ENCODE measurements at places on chromosomes 3 and 15.

DNA sequence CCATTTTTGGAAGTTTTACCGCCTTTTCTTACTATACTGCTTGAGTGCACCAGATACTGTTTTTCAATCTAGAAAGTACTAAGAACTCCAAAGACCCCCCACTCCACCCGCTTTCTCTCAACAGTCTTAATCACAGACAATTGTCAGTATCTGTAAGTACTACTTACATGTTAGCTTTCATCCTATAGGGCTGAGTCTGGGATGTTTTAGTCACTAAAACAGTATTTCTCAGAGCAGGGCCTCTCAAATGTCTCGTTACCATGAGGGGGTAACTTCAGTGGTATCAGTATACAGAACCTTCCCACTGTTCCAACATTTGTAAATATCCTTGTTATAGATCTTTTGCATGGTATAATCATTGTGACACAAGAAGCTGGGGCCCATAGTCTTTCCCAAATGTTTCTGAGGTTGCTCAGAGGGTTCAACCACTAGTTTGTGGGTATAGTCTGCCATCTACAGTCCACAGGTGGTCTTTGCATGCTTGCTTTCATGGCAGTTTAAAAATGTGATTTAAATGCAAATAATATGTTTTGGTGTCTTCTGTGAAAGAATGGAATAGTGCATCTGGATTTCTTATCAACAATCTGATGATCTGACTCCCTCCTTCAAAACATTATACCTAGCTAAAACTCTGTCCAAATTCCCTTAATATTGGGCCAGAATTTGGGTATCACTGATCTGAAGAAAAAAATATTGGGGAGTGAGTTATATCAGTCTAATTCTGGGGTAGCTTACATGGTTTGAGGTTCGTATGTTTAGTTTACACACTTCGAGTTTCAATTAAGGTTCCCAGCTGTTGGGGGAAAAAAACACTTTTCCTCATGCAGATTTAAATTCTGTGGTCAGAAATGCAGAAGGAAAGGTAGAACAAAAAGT lies 18.0 kb upstream of the DNAJC13 start:
- no peak for DNase-seq

DNA sequence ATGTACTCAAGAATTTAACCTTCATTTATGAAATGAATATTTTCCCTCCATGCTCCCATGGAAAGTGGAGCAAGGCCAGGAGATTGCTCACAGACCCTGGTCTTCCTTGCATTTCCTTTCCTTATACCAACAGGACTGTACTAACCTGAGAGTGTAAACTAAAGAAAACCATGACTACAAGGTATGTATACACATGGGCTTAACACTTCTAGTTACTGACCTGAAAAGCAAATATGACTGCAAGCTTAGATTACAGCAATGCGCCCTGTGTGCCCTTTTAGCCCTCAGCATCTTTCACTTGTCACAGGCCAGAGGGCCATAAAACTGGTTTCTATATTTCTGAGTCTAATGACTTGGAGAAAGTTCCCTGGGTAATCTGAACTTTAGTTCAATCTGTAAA lies 52.1 kb downstream of the NEK10 start:
- DNase-seq, result no peak

GRCh38 chr3:24905266-24905665 lies 410.6 kb upstream of the THRB start:
- DNase-seq, result no peak

DNA sequence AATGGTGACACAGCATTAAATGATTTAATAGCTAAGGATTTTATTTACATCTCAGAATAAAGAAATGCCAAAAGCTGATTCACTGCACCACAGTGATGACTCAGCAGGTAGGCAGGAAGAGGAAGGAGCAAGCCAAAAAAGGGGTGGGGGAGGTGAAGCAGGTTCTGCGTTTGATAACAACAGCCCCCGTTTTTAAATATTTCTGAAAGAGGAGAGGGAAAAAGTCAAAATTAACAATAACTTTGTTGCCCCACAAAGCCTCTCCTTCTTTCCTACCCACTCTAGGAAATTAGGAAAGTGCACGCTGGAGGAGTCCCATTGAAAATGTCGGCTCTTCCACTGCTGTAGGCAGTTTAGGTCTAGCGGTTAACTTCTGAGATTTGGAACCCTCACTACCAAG lies 9.9 kb upstream of the CCDC54 start:
- no peak for DNase-seq

- DNase-seq, result no peak
Measured at GRCh38 chr15:54305138-54305537, 326.9 kb downstream of the UNC13C start.

DNA sequence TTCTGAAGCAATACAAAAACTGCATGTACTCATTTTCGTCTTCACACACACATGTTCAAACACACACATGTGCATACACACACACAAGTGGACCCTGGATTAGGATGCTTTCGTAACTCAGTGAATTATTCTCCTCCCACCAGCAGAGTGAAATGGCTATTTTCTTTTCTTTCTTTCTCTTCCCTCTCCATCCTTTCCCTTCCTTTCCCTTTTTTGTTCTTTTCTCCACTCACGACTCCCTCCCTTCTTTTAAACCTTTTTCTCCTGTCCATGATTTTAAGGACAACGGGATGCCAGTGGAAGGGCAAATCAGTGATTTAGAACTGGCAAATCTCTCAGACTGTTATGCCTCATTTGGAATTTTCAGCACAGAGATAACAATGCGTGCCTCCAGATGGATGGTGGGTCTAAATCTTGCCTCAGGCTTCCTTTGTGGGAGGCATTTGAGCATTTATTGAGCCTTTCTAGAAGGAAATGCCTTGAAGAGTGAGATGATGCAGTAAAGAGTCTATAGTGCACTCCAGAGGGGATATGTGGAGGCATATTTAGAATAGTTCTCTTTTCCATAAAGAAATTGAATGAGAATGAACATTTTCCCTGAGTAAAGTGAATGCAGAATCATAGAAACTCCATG lies 130.4 kb upstream of the SLC7A14 start:
- DNase-seq, result no peak

DNA sequence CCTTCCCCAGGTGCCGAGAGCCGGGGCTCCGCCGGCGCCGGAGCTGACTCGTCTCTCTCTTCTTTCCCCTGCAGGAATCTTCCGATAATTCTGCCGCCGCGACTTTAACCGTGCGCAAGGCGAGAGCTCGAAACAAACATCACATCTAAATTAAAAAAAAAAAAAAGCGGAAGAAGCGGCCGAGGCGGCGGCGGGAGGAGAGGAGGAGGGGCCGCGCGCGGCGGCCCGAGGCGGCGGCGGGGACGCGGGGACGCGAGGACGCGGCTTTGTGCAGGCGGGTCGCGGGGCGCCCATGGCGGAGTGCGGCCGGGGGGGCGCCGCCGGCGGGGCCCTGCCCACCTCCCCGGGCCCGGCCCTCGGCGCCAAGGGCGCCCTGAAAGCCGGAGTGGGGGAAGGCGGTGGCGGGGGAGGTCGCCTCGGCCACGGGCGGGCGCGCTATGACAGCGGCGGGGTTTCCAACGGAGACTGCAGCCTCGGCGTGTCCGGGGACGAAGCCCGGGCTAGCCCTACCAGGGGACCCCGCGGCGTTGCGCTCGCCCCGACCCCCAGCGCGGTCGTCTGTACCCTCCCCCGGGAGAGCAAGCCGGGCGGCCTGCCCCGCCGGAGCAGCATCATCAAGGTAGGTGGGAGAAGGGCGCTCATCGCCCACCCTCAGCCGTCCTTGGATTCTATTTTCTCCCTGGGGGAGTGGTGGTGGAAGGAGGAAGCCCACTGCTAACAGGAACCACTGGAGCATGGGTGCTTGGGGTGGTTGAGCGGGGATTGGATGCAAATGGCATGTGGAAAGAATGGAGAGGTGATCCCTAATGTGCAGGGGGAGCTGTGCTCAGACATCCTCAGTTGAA lies at the start of gene PLCL2:
PLCL2 (plus strand) TSS at position 208 of the 845 bp plus-strand sequence; CDS start at position 293, 85 bp downstream.
- DNase-seq, result peak; percentile 45

- no peak for DNase-seq
Measured at GRCh38 chr3:8555113-8555661, 53.6 kb downstream of the LMCD1 start.

GRCh38 chr15:91199511-91199910 lies 99.5 kb downstream of the SV2B start:
- DNase-seq, result no peak

- DNase-seq, result no peak
Measured at GRCh38 chr15:31342781-31343626, 16.4 kb downstream of the KLF13 start.

DNA sequence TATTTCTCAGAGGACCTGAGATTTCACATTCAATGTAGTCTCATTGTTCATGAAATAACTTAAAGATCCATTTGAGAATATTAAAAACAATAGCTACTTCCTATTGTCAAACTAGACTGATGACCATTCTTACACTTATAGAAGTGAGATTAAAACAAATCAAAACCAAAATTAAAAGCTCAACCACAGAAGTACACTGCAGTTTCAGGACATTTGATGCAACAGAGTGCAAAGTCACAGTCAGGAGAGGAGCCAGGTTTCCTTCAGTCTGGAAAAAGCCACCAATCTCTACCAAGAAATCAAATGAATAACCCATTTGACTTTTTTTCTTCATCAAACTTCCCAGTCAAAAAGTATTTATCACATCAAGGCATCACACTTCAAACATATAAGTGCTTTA lies 5.5 kb downstream of the CCPG1 start:
- no peak for DNase-seq

- no peak for DNase-seq
Measured at GRCh38 chr3:64216274-64217147, 8.8 kb downstream of the PRICKLE2 start.

- DNase-seq, result no peak
Measured at GRCh38 chr15:100931143-100931890, 12.2 kb downstream of the LRRK1 start.

DNA sequence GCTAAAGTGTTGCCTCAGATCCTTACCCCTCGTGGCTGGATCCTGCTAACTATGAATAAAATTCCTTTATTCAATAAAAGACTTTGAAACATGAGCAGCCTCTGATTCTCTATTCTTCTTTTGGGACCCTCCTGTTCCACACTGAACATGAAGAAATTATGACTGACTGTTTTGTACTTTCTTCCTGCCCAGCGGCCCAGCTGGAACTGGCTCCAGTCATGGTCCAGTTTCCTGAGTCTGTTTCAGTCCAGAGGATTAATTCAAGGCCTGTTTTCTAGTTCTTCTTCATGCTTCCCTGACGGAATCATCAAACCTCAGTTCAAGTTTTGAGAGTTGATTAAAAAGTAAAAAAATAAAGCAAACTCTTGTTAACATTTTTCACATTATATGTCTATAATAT lies 52.6 kb upstream of the CP start:
- DNase-seq, result no peak

DNA sequence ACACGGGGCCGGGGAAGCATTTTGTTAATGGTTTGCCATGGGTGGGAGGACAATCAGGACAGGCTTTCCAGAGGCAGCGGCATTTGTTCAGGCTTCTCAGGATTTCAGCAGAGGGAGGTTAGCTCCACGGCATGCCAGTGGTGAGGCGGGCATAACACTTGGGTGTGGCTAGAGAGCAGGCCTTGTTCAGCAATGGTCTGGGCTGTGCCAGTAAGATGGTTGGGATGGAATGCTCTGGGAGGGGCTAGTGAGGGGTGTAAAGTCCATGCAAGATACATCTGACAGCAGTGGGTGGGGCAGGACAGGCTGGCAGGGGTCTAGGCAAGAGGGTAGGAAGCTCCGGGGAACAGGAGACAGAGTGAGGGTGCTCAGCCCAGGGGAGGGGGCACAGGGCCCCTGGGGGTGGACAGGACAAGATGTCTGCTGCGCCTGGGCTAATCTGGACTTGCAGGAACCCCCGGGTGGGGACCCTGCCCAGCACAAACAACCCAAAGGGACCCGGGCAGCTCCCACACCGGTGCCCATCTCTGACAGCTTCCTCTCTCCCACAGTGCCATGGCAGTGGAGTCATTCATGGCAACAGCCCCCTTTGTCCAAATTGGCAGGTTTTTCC lies 8.4 kb downstream of the TMEM43 start:
- no peak for DNase-seq

- no peak for DNase-seq
Measured at GRCh38 chr15:55457401-55458022, 49.2 kb downstream of the PIERCE2 start.

- no peak for DNase-seq
Measured at GRCh38 chr3:107599772-107600145, 77.0 kb downstream of the BBX start.

GRCh38 chr3:51691949-51692348 lies 14.9 kb upstream of the GRM2 start:
- no peak for DNase-seq

- no peak for DNase-seq
Measured at GRCh38 chr3:197137751-197138150, 108.1 kb upstream of the MELTF start.

DNA sequence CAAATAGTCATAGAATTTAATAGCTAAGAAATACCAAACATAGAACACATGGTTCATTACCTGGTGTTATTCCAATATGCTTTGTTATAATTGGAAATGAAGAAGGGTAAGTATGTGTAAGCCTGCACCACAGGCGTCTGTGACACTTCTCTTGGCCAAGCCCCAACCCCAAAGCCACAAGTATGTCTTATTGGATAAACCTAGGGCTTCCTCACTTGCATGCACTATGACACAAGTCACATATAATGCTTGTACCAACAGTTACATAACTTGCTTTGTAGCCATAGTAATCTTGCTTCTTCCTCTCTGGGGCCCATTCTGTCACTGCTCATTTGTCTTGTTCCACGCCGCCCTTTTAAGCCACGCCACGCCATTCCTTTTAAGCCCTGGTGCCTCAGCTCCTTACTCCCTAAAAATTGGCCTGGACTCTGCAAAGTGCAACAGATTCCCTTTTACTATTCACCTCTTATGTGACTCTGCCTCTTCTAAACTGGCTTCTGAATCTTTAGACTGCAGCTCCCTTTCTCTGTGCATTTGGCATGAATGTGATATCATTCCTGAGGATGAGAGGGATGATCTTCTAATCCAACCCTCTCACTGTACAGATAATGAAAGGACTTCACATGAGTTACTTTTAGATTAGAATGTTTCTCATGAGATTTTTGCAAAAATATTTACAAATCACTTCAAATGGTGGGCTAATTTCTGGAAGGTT lies 48.1 kb upstream of the EPHA3 start:
- DNase-seq, result no peak

DNA sequence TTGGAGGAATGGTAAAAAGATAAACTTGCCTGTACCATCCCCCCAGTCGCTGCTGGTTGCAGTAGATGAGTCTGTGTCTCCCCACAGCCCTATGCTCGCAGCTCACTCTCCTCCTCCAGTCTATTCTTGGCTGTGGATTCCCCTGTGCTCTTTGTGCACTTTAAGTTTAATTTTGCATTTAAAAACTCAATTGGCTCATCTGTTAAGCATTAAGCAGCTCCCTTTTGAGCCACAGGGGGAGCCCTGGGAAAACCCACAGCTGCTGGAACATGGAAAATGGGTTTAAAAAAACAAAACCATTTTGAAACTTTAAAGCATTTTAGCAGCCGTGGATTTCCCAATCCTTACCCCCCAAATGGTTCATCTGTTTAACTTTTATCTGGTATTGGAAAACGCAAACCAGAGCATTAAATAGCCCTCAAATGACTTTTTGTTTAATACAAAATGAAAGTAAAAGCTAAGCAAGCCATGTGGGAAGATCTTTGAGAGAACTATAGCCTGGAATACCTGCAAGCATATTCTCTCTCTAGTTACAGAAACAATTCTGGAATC lies 536.9 kb downstream of the ZIC1 start:
- DNase-seq, result no peak

- DNase-seq, result no peak
Measured at GRCh38 chr3:184584464-184584891, 22.9 kb downstream of the EPHB3 start.

- no peak for DNase-seq
Measured at GRCh38 chr3:15964605-15965442, 167.0 kb upstream of the ANKRD28 start.

GRCh38 chr15:63391669-63392360 lies 10.2 kb upstream of the CA12 start:
- DNase-seq, result no peak

GRCh38 chr3:186967686-186968085 lies 37.4 kb downstream of the ST6GAL1 start:
- no peak for DNase-seq
